Activated gamma-delta T cell treated with anti-CD3 and anti-CD28 coated beads, Interleukin-2, amount 50 U/mL, for 16 hours (primary cell): ENCODE measurements at places on chromosomes 7 and 10.

DNA sequence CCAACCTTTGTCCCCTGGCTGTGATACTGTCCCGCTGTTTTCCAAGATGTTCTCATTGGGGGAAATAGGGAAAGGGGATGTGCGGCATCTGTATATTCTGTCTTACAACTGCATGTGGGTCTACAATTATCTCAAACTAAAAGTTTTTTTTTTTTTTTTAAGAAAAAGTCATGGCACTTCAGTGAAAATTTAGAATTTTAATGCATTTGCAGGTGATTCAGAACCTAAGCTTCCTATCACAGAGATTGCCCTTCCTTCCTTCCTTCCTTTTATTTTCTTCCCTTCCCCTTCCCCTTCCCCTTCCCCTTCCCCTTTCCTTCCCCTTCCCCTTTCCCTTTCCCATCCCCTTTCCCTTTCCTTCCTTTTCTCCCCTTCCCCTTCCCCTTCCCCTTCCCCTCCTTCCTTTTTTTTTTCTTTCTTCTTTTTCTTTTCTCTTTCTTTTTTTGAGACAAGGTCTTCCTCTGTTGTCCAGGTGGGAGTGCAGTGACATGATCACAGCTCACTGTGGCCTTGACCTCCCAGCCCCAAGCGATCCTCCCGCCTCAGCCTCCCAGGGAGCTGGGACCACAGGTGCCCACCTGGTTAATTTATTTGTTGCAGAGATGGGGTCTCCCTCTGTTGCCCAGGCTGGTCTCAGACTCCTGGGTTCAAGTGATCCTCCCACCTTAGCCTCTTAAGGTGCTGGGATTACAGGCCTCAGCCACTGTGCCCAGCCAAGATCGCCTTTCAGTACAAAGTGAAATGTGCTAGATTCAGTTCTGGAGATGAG, 32.0 kb downstream of the JAKMIP3 start:
- no peak for DNase-seq

GRCh38 chr7:136513744-136514143, 354.7 kb upstream of the CHRM2 start:
- DNase-seq: no peak

- no peak for DNase-seq
These were observed 31.8 kb downstream of the NUDT1 start for GRCh38 chr7:2273866-2274265.

- no peak for DNase-seq
These were observed 8.7 kb downstream of the WBP1L start for GRCh38 chr10:102752266-102752930.

DNA sequence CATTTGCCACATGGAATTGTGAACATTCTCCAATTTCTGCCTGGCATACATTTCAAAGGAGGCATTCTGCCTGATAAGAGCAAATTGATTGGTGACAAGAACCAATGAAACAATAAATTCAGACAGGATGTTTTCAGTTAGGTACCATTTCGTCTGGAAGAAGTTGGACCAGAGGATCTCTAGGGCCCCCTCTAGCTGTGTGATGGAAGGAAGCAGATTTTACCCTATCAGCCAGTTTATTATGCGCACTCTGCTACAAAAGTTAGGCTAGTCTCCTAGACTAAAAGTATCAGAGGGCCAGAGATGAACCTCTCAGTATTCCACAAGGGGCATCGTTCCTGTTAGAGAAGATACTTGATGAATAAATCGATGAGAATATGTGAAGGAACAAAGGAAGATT, 118.0 kb downstream of the BUB3 start:
- no peak for DNase-seq

- DNase-seq: no peak
These were observed 308.2 kb downstream of the AUTS2 start for GRCh38 chr7:69906283-69906995.

DNA sequence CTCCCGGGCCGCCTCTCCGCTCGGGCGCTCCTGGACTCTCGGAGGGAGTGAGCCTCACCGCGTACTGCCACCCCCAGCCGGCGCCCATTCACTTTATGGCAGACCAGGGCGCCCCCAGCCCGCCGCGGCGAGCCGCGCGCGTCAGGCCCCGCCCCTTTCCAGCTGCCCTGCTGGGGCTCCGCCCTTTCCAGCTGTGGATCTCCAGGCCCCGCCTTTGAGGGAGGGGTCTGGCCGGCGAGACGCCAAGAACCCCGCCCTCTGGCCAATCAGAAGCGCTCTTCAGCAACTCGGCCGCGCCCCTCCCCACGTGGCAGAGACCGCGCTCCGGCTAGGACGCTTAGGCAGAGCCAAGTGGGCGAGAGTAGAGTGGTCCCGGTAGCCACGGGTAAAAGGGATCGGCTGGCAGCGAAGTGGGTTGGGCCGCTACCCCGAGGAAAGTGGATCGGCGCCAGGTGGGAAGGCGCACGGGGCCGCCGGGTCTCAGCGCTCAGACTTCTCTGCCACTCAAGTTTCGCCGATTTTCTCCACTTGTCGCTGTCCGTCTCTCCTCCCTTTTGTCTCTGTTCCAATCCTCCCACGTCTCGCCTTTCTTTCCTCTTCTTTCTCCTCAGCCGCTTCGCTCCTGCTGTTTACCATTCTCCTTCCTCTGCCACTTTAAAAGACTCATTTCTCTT, at the start of gene PITX3:
Gene PITX3, minus strand, starts transcription at position 69 of the 674 bp plus-strand sequence. CDS start 9,432 bp downstream, outside the sequence.
- peak; percentile 80 for DNase-seq

GRCh38 chr10:850093-850492, 81.4 kb downstream of the LARP4B start:
- DNase-seq: no peak

- DNase-seq: no peak
These were observed 5.0 kb downstream of the ZYX start for GRCh38 chr7:143385891-143386781.

DNA sequence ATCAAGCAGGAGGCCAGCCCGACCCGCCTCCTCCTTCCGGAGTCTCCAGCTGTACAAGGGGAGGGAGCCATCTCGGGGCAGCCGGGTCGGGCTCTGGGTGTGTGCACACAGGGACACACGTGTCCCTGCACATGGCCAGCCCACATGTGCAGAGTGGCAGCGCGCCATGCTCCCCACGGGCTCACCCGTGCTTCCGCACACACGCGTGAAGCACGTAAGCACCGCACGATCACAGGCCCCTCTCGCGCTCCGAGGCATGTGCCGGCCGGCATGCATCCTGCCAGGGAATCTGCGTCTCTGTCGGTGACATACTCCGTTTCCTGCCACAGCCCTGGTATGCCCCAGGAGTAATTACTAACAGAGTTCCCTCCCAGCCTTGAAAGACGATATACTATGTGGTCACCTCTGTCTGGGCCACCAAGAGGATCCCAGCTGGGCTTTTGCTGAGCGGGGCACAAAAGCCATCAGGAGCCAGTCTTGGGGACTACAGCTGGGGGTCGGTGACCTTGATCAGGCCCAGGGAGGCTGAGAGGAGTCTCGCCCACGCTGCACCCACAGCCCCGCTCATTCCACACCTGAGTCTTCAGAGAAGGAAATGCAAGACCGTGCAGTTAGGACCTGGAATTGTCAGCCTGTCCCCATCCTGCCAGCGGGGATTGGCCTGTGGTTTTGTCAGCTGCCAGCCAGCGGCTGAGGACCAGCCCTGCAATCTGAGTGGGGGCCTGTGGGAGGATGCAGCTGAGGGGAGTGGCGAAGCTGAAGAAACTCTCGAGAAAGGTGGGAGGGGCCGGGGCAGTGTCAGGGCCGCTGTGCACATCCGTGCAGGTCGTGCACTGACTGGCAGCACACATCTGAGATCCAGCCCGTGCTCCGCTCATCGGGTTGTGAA, 11.0 kb upstream of the LFNG start:
- DNase-seq: peak; percentile 66

DNA sequence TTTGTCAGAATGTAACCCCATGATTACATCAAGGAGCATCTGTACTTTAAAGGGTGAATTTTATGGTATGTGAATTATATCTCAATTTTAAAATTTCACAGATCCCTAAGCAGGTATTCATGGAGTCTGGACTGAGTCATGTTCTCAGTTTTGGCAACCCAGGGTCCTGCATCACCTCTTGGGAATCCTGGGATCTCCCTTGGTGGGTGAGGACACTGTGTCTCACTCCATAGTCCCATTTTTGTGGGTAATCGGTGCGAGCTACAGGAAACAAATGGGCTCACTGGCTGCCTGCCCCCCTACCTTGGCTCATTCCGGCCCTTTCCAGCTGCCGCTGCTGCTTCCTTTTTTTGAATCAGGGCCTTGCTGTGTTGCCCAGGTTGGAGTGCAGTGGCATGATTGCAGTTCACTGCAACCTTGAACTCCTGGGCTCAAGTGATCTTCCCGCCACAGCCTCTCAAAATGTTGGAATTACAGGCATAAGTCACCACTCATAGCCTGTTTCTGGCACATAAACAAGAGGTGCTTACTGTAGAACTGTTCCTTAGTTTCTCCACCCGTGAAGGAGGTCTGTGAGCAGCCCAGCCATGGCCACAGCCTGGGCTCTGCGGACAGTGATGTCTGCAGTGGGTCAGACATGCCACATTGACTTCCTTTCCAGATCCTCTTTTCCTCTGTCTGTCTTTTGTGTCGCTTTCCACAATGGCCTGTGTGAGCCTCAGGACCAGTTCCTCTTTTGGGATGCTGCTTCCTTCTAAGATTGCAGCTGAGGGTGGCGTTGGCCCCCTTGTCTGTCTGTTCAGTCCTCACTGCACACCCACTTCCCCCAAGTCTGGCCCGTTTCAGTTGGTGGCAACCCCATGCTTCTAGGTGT, 14.5 kb downstream of the PALD1 start:
- no peak for DNase-seq

DNA sequence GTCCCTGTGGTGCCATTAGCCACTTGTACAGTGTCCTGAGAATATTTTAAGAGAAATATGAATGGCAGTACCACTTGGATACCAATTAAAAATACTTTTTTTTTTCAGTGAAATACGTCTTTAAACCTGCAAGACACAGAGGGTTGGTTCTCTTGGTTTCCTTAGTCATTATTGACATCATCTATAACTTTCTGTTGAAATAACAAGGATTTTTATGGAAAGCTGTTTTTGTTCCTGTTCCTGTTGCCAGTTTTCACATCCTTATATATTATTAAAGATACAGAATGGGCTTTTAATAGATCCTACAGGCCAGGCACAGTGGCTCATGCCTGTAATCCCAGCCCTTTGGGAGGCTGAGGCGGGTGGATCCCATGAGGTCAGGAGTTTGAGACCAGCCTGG, 579.9 kb downstream of the AUTS2 start:
- no peak for DNase-seq

- no peak for DNase-seq
These were observed 33.2 kb upstream of the MKRN1 start for GRCh38 chr7:140512317-140513000.

GRCh38 chr7:12519682-12520009, 50.9 kb upstream of the SCIN start:
- DNase-seq: no peak

- DNase-seq: no peak
These were observed 37.8 kb upstream of the MMD2 start for GRCh38 chr7:4996696-4997222.

- DNase-seq: no peak
These were observed 23.3 kb upstream of the CSGALNACT2 start for GRCh38 chr10:43114743-43115611.

- DNase-seq: no peak
These were observed 2.2 kb downstream of the IRF5 start for GRCh38 chr7:128939861-128940410.

DNA sequence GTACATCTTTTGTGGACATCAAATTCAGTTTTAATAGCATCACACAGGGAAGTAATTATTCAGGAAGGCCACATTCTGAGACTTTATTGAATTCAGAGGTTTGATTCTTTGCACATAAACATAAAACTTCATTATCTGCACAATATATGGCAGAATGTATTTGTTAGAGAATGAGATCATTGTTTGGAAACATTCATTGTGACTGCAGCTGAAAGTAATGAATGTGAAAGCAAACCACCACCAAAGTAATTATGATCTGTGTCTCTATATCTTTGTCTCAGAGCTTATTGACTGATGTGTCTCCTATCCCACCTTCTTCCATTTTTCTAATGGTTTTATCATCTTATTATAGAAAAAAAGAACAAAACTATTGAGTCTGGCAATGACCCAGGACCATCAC, 340.9 kb upstream of the PCDH15 start:
- DNase-seq: no peak

GRCh38 chr7:74344132-74344496, 54.9 kb downstream of the CLIP2 start:
- DNase-seq: no peak

GRCh38 chr7:129401967-129402860, 32.0 kb upstream of the STRIP2 start:
- no peak for DNase-seq

GRCh38 chr7:105782391-105783042, 93.9 kb downstream of the ATXN7L1 start:
- no peak for DNase-seq

GRCh38 chr10:51985336-51985735, 285.9 kb upstream of the CSTF2T start:
- no peak for DNase-seq

DNA sequence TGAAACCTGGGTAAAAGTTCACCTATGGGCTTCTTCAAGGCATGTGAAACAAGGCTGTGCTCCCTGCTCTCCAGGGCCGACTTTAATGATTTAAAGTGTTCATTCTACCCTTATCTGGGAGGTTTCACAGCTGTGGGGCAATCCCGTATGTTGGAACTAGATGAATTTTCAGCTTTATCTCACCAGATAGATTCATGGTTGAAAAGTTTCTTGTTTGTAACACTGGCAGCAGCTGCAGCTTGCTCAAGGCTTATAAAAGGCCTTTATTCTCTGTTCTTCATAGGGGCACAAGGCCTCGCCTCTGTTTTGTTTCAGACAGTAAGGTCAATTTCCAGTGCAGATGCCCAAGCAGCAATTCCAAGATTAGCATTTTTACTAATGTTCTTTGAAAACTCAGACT, 70.4 kb upstream of the DNAJB12 start:
- DNase-seq: no peak

GRCh38 chr7:98930464-98930863, 52.1 kb downstream of the TRRAP start:
- no peak for DNase-seq

- no peak for DNase-seq
These were observed 566 bp downstream of the ZNF789 start for GRCh38 chr7:99473315-99473596.

- no peak for DNase-seq
These were observed 112.6 kb downstream of the ZPBP start for GRCh38 chr7:49980465-49980864.

DNA sequence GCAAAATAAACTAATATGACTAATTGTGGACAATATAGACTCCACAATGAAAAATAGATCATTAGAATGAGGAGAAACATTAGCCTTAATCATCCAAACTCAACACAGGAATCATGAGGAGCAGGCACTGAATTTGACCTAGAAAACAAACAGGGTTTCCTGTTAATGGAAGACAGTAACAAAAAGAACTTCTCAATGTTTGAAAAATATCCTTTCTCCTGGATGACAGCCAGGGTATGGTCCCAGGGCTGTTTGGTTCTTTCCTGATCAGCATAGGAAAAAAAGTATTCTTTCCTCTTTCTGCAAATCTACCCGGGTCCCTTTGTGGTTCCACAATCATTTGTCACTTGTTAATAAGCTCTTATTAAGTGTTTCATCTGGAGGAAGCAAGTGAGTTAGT, 145.3 kb upstream of the SVIL start:
- DNase-seq: no peak

DNA sequence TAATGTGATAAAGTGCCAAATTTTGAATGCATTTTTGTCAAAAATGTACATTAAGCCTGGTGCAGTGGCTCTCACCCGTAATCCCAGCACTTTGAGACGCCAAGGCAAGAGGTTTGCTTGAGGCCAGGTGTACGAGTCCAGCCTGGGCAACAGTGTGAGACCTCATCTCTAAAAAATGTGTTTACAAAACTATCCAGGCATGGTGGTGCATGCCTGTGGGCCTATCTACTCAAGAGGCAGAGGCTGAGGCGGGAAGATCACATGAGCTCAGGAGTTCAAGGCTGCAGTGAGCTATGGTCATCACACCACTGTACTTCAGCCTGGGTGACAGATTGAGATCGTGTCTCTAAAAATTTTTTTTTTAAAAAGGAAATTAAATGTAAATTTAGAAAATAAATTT, 18.5 kb upstream of the MGMT start:
- DNase-seq: no peak
